ENCODE measurements at places on chromosomes 7 and 10. TPM values are rescaled to one million over a fixed set of nuclear protein-coding genes. Genes with fewer than 3 reads are reported as not detected.

GRCh38 chr10:80471715-80472233 is 17.7 kb downstream of the TSPAN14 start:
- no peak for DNase-seq
- H3K36me3 ChIP-seq = no peaks in the 10 kb centered on the region
- no peaks in the 10 kb centered on the region for H3K27me3 ChIP-seq
- H3K4me3 ChIP-seq = no peak overlapping the region
- peak overlapping the region; percentile 4 for H3K27ac ChIP-seq

DNA sequence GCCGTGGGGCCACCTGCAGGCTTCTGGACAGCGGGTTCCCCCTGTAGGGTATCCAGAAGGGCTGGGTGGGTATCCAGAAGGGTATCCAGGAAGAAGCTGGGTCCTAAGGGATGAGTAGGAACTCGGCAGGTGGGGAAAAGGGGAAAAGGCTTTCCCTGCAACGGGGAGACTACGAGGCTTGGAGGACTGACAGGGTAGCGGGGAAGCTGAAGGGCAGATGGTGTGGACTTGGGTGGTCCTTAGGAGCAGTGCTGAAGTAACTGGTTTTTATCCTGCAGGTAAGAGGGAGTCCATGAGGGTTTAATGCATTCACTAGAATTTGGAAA is 525 bp downstream of the UBE2D4 start:
- H3K4me3 ChIP-seq = peak overlapping the region; percentile 74
- H3K36me3 ChIP-seq = no peaks in the 10 kb centered on the region
- peaks cover 11% of the 10 kb centered on the region for H3K4me1 ChIP-seq
- peak overlapping the region; percentile 97 for H3K27ac ChIP-seq

DNA sequence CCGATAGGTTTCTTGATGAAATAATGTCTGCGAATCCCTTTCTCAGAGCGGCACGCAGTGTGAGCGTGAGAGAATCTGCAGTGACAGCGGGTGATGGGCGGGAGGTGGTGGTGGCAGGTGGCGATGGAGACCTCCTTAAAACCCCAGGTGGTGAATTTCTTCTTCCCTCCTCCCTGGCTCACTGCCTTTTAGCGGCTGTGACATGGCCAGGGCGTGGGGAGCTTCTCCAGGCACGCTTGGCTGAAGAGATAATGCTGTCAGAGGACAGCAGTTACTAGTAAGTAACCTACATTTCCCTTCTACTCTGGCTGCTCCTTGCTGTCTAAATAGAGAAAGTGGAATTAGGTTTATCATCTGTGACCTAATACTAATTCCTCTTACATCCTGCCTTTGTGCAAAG is 141.4 kb upstream of the INSYN2A start:
- no peaks in the 10 kb centered on the region for H3K36me3 ChIP-seq
- no peak for DNase-seq
- H3K4me1 ChIP-seq = peaks cover 6% of the 10 kb centered on the region
- H3K27me3 ChIP-seq = no peaks in the 10 kb centered on the region

GRCh38 chr7:18455606-18456005 is 39.9 kb upstream of the HDAC9 start:
- no peaks in the 10 kb centered on the region for H3K4me1 ChIP-seq
- DNase-seq = no peak
- no peaks in the 10 kb centered on the region for H3K36me3 ChIP-seq
- no peak overlapping the region for H3K27ac ChIP-seq
- no peaks in the 10 kb centered on the region for H3K27me3 ChIP-seq
- H3K4me3 ChIP-seq = no peak overlapping the region

Gene CHST15
- total RNA-seq = 9.3 TPM

Gene TYW1B
- 11.3 TPM for total RNA-seq

- H3K27ac ChIP-seq = no peak overlapping the region
- no peaks in the 10 kb centered on the region for H3K27me3 ChIP-seq
- H3K4me3 ChIP-seq = no peak overlapping the region
- no peaks in the 10 kb centered on the region for H3K36me3 ChIP-seq
These were observed 23.2 kb downstream of the RSU1 start for GRCh38 chr10:16794005-16794404.

- no peaks in the 10 kb centered on the region for H3K36me3 ChIP-seq
- H3K4me3 ChIP-seq = no peak overlapping the region
- H3K27ac ChIP-seq = no peak overlapping the region
- no peaks in the 10 kb centered on the region for H3K27me3 ChIP-seq
These were observed 69.4 kb downstream of the ARL4A start for GRCh38 chr7:12756821-12757220.

- H3K4me1 ChIP-seq = no peaks in the 10 kb centered on the region
- DNase-seq = no peak
- no peak overlapping the region for H3K4me3 ChIP-seq
- no peaks in the 10 kb centered on the region for H3K36me3 ChIP-seq
These were observed 45.4 kb upstream of the GRID1 start for GRCh38 chr10:86411852-86412560.

All from testis (tissue), 5 donors.